ENCODE measurements at places on chromosomes 1 and 21.

- no peak for DNase-seq
These were observed 37.8 kb upstream of the BMP8A start for GRCh38 chr1:39453603-39454002.

- DNase-seq: no peak
These were observed 81.8 kb upstream of the PLXNA2 start for GRCh38 chr1:208326033-208326432.

DNA sequence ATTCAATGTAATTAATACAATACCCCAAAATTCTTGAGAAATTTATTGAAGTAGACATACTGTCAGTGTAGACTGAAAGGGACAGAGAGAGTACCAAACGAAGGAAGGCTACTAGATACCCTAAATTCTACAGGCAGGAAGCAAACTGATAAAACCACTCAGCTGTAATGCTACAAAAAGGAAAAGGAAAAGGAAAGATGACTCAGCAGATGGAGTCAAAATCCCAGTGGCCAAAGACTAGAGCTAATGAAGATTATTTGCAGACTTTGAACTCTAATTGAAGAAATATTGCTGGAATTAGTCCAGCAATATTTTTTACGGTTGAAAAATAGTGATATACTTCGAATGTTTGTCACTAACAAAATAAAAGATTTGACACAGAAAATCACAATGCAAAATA lies 671.9 kb downstream of the BRINP3 start:
- no peak for DNase-seq

DNA sequence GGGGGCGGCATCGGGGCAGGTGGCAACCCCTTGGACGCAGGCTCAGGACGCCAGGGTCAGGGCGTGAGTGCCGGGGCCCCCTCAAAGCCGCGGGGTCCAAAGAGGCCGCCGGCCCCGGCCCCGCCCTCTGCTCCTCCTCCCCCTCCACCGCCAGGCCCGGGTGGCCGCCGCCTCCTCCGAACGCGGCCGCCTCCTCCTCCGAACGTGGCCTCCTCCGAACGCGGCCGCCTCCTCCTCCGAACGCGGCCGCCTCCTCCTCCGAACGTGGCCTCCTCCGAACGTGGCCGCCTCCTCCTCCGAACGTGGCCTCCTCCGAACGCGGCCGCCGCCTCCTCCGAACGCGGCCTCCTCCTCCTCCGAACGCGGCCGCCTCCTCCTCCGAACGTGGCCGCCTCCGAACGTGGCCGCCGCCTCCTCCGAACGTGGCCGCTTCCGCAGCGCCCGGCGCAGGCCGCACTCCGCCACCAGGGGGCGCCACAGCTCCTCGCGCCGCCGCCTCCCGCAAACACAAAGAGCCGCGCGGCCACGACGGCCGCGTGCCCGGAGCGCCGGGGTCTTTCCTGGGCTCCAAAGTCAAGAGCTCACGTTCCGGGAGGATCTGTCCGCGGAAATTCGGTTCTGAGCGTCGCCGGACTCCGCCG lies 19.3 kb upstream of the SAMD11 start:
- no peak for DNase-seq

DNA sequence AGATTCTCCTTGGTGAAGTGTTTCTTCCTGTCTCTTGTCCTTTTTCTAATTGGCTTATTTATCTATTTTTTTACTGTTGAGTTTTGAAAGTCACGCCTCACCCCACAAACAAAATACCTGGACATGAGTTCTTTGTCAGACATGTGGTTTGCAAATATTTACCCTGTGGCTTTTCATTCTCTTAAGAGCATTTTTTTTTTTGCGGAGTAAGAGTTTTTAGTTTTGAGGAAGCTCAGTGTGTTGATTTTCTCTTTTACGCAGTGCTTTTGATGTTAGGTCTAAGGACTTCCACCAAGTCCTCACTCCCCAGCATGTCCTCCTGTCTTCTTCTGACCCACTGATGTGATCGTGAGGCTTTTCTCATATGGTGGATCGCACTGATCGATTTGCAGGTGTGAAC lies 7.6 kb downstream of the DFFB start:
- DNase-seq: no peak

DNA sequence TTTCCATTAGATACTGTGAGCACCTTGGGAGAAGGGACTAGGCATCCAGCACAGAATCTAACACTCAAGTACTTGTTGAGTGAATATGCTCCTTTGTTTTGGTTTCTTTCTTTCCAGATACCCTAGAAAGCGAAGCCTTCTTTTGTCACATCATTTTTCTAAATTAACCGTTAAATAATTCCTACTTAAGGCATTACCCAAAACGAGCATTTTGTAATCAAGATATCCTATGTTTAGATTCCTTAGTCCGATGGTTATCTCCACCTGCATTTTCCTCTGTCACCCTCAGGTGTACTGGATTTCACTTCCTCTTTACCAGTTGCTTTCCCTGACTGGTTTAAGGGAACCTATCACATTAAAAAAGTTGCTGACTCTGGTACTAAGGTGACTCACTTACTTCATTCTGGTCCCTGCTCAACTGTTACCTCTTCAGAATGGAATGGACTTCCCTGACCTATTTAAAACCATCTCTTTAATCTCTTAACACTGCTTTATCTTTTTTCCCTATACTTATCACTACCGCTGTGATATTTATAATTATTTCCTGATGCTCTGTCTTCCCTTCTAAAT lies 3.2 kb downstream of the B3GALNT2 start:
- DNase-seq: no peak

DNA sequence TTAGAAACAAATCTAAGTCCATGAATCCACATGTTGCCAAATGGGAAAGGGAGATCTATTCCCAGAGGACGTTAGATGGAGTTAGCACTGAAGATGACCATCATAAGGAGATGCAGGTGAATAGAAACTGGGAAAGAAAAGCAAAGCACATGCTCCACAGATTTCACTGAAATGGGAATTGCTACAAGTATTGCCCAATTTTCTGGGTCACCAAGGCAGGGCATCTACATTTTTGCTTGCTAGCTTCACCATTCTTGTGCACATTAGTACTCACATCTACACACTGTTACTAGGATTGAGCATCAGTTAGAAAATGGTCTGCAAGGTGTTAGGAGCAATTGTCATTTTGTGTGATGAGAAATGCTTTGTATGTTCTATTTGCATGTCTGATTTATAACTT lies 99.1 kb downstream of the JAK1 start:
- no peak for DNase-seq

GRCh38 chr1:17137441-17137840 lies 18.2 kb upstream of the PADI2 start:
- no peak for DNase-seq

- DNase-seq: no peak
These were observed 24.0 kb downstream of the PGLYRP3 start for GRCh38 chr1:153288634-153289275.

GRCh38 chr1:25809929-25810328 lies 9.8 kb upstream of the MTFR1L start:
- no peak for DNase-seq

DNA sequence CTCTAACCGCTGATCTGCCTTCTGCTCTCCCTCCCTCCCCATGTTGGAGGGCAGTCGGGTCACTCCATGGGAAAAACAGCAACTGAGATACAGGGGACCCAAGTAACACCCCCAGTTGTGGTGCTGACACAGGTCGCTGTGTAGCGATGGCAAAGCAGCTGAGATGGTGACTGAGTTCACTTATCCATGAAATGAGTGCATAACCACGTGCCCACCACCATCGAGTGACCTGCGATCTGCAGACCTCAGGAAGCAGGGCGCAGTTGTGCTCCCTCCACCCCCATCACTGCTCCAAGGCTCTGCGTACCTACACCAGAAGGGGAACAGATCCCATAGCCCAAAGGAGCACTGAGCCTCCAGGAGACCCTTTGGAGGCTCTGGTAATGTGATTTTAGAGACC lies 31.1 kb downstream of the KCNN3 start:
- no peak for DNase-seq

DNA sequence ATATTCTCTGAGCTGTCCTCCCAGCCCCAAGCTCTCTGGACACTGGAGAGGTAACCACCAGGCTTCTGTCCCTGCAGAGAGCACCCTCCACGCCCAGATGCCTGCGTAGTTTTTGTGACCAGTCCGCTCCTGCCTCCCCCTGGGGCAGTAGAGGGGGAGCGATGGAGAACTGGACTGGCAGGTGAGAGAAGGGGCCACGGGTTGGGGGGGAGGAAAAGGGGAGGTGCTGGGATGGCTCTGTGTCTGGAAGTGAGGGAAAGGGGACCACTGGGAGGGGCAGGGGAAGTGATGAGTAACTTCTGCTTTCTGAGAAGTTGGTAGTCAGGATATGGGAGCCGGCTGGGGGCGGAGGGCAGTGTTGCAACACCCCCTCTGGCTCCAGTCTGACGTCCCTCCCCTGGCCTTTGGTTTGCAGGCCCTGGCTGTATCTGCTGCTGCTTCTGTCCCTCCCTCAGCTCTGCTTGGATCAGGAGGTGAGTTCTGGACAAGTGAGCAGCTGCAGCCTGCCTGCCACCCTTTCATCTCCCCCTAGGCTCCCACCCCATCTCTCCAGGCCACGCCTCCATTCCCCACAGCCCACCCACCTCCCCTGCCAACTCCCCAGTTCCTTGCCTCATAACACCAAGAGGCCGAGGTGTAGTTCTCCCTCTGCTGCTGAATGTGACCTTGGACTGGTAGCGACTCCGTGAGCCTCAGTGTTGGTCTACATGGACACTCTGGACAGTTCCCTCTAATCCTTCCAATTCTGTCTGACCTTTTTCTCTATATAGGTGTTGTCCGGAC lies 3.1 kb downstream of the ADAMTSL4 start:
- DNase-seq: no peak

DNA sequence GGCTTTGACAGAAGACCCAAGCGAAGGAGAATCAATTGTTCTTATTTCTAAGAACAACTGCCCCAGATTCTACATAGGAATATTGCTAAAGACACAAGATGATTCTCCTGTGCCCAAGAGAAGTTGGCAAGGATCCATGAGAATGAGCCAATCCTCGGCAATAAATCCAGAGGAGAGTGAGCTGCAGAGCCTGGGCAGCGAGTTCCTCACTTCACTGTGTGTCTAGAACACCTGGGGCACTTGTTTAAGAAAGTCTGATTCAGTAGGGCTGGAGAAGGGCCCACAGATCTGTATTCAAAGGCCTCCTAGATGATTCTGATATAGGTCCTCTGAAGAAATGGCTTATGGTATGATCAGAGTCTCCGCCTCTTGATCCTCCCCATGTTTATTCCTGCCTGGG lies 31.8 kb downstream of the GADD45A start:
- DNase-seq: no peak

DNA sequence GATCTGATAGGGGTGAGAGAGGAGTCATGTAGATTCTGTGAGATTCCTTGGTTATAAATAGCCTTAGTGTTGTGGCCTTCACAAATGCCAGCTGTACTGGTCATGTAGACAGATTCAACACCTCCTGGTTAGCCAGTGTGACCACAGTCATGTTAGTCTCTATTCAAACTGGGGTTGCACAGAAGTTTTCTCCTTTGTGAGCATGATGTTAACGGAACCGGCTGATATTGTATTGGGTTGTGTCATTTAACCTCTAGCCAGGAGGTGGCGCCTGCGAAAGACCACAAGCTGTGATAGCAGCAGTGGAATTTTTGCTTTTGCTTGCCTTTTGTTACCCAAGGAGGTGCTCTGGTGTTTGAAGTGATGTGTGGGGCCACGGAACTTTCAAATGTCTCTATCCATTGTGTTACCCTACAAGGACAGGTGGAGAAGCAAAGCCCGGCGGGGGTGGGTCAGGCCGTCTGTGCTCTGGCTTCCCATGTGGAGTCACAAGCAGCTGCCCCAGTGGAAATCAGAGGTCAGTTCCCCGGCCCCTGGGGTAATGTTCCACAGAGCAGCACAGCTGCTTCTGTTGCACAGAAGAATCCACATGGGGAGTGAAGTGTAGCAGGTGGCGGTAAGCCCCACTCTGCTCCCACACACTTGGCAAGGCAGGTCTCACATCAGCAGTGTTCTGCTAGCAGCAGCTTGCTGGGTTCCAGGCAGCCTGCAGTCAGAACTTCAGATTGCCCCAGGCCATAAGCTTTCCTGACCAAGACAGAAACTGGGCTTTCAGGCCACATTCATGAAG lies 112.6 kb downstream of the ADAMTS1 start:
- no peak for DNase-seq

GRCh38 chr1:185565302-185565701 lies 168.9 kb upstream of the HMCN1 start:
- no peak for DNase-seq

DNA sequence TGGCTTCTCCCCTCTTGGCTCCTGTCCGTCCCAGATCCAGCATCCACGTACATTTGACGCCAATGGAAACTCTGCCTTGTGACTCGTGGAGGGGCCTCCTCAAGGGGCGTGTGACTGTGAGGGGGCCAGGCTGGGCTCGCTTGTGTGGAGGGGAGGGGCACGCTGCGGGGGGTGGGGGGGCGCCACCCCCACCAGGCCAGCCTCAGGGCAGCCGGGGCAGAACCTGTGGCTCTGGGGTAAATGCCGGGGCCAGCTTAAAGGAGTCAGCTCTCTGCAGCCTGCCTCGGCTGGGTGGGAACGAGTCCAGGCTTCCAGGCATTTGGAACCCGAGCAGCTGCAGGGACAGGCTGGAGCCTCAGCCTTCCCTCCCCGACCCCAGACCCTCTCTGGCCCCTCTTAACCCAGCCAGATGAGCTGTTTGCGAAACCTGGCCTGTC lies 94.1 kb downstream of the SIK1 start:
- DNase-seq: no peak

GRCh38 chr1:119108988-119109387 lies 31.5 kb downstream of the WARS2 start:
- DNase-seq: no peak

- DNase-seq: no peak
These were observed 10.2 kb upstream of the NKAIN1 start for GRCh38 chr1:31249854-31250253.

- DNase-seq: no peak
These were observed 81.9 kb upstream of the AKT3 start for GRCh38 chr1:243931957-243932356.

DNA sequence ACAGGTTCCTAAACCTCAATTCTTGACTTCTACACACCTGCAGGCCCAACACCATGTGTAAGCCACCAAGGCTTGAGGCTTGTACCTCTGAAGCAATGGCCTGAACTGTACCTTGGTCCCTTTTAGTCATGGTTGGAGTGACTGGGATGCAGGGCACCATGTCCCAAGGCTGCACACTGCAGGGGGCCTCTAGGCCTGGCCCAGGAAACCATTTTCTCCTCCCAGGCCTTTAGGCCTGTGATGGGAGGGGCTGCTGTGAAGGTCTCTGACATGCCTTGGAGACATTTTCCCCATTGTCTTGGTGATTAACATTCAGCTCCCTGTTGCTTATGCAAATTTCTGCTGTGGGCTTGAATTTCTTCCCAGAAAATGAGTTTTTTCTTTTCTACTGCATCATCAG lies 75.8 kb upstream of the ZNF678 start:
- no peak for DNase-seq

- no peak for DNase-seq
These were observed 668.4 kb downstream of the KCNT2 start for GRCh38 chr1:195939844-195940243.

DNA sequence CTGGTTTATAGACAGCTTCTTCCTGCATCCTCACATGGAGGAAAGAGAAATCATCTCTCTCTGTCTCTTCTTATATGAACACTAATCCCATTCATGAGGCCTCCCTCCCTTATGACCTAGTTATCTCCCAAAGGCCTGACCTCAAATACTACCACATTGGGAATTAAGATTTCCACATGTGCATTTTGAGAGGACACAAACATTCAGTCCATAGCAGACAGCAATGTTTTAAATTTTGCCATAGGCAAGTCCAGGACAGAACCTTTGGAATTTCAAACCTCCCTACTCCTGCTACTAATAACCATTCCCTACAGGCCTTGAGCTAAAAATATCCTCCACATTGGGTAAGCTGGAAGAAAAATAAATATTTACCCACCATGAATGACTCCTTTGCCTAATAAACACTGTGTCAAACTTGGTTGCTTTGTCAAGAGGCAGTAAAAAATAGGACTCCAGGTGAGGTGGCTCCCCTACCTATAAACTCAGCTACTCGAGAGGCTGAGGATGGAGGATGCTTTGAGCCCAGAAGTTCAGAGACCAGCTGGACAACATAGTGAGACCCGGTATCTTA lies 113.7 kb downstream of the ZNF281 start:
- no peak for DNase-seq
